ENCODE measurements at places on chromosomes 11 and 22.

GRCh38 chr11:112113539-112114457 is 27.1 kb downstream of the SDHD start:
- DNase-seq, result peak; percentile 33

DNA sequence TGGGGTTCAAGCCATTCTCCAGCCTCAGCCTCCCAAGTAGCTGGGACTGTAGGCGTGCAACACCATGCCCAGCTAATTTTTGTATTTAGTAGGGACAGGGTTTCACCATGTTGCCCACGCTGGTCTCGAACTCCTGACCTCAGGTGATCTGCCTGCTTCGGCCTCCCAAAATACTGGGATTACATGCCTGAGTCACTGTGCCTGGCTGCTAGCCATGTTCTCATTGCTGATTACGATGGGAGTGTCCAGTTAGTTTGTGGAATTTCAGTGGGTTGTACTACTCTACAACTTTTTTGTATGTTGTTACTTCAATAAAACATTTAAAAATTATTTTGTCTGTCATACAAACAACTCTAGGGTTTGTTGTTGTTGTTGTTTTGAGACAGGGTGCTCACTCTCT is 4.8 kb upstream of the VPS11 start:
- DNase-seq, result no peak

GRCh38 chr11:64723907-64724862 is 1.2 kb upstream of the NRXN2 start:
- DNase-seq, result no peak

GRCh38 chr11:10302744-10303557 is 1.9 kb upstream of the ADM start:
- DNase-seq, result peak; percentile 61

DNA sequence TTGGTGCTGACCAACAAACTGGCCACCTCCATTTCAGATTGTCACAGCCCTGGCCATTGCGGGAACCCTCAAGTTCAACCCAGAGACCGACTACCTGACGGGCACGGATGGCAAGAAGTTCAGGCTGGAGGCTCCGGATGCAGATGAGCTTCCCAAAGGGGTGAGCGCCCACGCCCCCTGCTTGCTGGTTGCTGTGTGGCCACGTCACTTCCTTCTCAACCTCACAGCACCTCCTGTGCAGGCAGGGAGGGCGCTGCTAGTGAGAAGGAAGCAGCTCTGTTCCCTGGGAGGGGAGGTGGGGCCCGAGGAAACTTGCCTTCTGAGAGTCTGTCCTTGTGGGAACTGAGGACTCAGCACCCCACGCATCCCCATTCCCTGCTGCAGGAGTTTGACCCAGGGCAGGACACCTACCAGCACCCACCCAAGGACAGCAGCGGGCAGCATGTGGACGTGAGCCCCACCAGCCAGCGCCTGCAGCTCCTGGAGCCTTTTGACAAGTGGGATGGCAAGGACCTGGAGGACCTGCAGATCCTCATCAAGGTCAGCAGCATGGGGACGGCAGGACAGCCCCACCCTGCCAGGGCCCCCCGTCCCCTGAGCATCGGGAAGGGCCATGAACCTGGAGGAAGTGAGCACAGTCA is 19.3 kb downstream of the POLR3H start:
- DNase-seq, result no peak

DNA sequence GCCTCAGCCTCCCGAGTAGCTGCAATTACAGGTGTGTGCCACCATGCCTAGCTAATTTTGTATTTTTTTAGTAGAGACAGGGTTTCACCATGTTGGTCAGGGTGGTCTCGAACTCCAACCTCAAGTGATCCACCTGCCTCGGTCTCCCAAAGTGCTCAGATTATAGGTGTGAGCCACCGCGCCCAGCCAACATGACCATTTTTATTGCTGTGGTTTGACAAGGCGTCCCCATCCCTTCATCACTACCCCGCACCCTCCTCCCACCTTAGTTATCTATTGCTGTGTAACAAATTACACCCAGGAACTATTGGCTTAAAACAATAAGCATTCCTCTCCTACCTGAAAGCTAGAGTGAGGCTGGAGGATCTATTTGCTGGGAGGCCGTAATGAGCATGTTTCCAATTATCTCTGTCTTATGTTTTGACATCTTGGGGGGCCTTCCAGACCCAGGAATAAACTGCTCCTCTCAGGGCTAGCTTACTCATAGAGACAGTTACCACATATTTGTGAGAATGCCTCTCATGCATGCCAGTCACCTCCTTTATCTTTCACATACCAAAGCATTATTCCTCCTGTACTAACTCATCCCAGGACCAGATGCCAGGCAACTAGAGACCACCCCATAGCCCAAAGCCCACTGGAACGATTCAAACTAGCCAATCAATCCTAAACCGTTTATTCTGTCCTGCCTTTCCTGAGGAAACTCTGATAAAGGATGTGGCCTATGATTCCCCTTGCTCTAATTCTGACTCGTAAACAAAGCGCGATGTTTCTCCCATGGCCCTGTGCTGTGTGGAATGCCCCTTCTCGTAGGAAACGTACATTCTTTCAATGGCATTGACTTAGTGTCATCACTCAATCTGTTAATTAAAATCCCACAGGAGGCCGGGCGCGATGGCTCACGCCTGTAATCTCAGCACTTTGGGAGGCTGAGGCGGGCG is 19.4 kb downstream of the SNU13 start:
- DNase-seq, result no peak

DNA sequence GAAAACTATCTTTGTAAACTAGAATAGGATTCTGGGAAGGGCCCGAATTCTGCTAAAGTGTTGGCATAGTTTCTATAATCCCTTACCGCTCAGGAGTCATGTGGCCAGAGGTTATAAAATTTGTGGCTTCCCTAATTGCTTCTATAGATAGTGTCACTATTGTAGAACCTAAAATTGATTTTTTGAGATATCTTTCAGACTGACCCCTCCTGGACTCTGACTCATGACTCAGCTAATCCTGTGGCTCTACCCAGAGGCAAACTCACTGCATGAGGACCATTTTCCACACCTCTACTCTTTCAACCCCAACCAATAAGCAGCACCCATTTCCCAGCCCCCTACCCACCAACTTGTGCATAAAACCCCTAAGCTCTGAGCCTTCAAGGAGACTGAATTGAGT is 61.8 kb upstream of the PRSS23 start:
- no peak for DNase-seq

DNA sequence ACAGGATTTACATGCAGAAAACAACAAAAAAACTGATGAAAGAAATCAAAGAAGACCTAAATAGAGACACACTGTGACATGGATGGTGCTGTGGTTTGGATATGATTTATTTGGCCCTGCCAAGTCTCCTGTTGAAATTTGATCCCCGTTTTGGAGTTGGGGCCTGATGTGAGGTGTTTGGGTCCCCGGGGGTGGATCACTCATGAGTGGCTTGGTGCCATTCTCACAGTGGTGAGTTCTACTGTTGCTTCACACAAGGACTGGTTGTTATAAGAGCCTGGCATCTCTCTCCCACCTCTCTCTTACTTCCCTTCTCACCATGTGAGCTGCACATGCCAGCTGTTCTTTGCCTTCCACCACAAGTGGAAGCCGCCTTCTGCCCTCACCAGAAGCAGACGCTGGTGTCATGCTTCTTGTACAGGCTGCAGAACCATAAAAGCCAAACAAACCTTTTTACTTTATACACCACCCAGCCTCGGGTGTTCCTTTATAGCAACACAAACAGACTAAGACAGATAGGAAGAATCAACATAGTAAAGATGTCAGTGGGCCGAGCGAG is 7.8 kb upstream of the RTL6 start:
- DNase-seq, result no peak

GRCh38 chr11:86922225-86922624 is 33.0 kb downstream of the FZD4 start:
- no peak for DNase-seq

DNA sequence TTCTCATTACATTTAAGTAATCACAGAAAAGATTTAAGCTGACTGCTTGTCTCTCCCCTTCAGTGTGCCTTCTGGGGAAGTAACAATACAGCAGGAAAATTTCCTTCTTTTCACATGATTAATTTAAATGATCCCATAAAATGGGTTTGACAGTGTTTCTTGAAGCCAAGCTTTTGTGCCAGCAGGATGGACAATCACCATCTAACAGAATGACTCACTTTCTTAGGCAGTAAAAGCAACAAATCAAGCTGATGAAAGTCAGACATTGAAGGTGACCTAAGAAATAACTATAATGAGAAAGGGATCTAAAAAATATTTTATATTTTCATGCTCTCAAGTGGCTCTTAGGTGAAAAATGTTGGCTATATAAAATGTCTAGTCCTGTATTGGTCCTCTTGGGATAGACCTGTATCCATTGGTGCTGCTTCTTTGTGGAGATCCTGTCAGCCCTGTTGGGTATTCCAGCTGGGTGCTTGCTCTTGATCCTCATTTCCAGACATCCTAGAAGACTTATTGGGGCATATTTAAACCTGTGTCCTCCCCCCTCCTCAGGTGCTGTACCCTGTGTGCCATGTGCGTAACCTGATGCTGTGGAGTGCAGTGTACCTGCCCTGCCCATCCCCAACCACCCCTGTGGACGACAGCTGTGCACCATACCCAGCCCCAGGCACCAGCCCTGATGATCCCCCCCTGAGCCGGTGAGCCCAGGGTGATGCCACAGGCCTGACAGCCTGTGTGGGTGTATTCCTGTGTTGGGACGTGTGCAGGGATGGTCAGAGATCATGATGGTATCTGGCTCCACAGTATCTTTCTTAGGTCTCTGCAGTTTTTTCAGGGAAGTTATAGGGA is 62.7 kb upstream of the HORMAD2 start:
- no peak for DNase-seq

DNA sequence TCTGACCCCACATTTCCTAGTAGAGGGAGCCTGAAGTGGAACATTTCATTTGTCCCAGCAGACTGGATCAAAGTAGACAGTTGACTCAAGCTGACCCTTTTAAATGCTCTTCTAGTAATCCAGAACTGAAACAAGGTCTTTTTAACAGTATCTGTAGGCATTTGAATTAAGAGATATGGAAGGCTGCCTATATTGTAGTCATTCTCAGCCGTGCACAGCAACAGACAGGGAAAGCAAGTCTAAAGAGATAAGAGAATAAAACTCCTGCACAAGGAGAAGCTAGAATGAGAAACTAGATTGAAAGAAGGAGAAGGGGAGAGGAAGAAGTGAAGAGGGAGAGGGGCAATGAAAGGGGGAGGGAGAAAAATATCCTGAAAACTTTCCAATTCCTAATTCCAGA is 180.6 kb upstream of the MTMR2 start:
- DNase-seq, result no peak

- no peak for DNase-seq
Observed at GRCh38 chr11:96123301-96123700, 199.4 kb upstream of the MTMR2 start.

GRCh38 chr22:22720201-22720723 is 75.8 kb downstream of the GGTLC2 start:
- peak; percentile 14 for DNase-seq

- no peak for DNase-seq
Observed at GRCh38 chr11:12794576-12795230, 120.5 kb downstream of the TEAD1 start.

DNA sequence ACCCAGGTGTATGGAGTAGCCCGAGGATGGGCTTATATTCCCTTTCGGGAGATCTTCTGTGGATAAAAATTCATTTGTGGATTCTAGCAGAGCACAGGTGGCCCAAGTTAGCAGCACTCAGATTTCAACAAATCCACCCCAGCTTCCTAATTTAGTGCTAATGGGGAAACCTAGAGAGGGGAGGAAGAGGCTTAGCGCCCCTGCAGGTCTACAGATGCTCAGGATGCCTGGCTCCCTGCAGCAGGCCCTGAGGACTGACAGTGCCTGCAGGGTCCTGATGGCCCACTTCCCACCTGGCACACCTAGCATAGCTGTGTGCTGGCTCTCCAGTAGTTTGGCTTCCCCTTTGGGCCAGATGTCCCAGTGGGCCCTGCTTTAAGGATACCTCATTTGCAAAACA is 6.5 kb downstream of the DGAT2 start:
- DNase-seq, result no peak

- DNase-seq, result no peak
Observed at GRCh38 chr11:24900514-24900913, 403.7 kb downstream of the LUZP2 start.

- no peak for DNase-seq
Observed at GRCh38 chr11:132549561-132549960, 982.7 kb downstream of the OPCML start.

DNA sequence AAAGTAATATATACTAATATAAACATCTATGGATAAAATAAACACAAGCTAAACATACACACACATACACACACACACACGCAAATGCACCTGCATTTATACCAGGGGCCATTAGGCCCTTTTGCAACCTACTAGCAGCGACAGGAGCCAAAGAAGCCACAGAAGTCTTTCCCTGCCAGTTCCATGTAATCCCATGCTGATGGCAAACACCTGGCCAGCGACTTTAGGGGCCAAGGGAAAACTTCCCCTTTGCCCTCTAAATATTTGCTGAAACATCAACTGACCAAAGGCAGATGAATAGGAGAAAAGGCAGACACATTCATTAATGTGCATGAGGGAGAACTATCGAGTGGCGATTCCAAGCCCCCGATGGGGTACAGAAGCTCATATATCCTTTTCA is 14.8 kb upstream of the P2RY2 start:
- DNase-seq, result no peak

DNA sequence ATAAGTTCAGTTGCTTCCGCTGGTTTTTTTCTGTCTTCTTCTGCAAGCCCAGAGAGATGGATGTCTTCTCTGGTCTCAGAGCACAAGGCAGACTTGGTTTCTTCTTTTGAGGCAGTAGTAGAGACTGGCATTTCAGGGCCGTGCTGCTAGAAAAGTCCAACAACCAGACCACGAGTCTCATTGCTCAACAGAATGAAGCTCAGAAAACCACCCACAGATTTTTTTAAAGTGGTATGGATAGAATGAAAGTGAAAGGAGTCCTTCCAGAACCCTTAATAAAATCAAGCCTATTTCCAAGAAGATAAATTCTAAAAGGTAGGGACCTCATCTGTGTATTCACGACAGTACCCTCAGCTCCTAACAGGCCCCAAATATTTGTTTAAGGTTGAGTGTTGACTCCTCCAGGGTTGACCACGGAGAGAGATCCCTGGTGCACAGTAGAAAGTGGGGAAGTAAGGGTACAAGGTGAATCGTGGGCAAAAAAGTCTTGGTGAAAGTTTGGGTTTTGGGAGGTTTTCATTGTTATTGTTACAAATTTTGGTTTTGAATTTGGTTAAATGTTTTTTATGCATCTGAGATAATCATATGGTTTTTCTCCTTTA is 43.6 kb upstream of the DDX6 start:
- DNase-seq, result no peak

- DNase-seq, result no peak
Observed at GRCh38 chr22:27499121-27499520, 302.4 kb downstream of the MN1 start.

- no peak for DNase-seq
Observed at GRCh38 chr22:32743046-32743445, 58.5 kb upstream of the TIMP3 start.

All from NCI-H1930 (cell line).